Mesothelial cell of epicardium (in vitro differentiated cells): ENCODE measurements at places on chromosomes 5 and 9. TPM values are rescaled to one million over a fixed set of nuclear protein-coding genes. Genes with fewer than 3 reads are reported as not detected.

The LCN1 gene
- not detected in 3 replicates for total RNA-seq

The LCN9 gene
- 0.97 to 1.7 TPM (median 1.4 TPM) in 3 replicates for total RNA-seq

The CTXN3 gene
- total RNA-seq, result not detected in 3 replicates

The GABRA6 gene
- not detected in 3 replicates for total RNA-seq

The FAM221B gene
- total RNA-seq, result 0.07 TPM in 1 of 3 replicates, not detected in the others

The ENTPD2 gene
- 4.8 to 6.3 TPM (median 5.2 TPM) in 3 replicates for total RNA-seq

The ST6GALNAC4 gene
- total RNA-seq, result 14.5 to 16.1 TPM (median 15.8 TPM) in 3 replicates

The POLR1E gene
- 24.9 to 27.3 TPM (median 26.1 TPM) in 3 replicates for total RNA-seq

The NSG2 gene
- not detected in 3 replicates for total RNA-seq

GRCh38 chr9:37953206-37953774 lies 49.4 kb upstream of the SLC25A51 start:
- no peak for DNase-seq

DNA sequence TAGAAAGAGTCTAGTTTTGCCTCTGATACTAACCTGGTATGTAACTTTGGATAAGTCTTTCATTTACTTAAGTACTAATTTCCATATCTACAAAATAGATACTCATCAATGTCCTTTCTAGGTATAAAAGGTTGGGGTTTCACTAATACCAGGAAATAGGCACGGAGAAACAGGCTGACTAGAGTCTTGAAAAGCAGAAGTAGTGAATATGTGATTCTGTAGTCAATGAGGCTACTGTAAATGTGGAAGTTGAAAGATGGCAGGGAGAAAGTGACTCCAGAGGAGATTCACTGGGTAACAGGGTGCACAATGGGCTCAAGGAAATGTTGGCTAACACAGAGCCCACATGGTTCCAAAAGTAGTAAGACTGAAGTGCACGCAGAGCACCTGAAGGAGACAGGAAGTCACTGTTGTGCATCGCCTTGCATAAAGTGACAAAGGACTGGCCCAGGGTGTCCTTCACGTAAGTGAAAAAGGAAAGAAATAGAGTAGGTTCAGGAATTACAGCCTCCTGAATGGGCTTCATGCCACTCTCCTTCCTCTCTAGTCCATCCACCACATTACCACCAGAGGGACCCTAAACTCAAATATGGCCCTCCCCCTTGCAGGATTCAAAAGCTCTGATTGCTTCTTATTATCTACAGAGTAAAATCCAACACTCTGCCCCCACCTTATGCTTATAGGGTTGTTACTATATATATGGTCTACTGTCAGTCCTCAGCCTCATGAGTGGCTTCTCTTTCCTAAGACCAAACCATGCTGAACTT lies 288.0 kb upstream of the SMARCA2 start:
- DNase-seq, result no peak

- no peak for DNase-seq
Observed at GRCh38 chr5:152107220-152107619, 182.6 kb upstream of the GLRA1 start.

GRCh38 chr5:92644266-92644886 lies 936.6 kb downstream of the NR2F1-AS1 start:
- no peak for DNase-seq

DNA sequence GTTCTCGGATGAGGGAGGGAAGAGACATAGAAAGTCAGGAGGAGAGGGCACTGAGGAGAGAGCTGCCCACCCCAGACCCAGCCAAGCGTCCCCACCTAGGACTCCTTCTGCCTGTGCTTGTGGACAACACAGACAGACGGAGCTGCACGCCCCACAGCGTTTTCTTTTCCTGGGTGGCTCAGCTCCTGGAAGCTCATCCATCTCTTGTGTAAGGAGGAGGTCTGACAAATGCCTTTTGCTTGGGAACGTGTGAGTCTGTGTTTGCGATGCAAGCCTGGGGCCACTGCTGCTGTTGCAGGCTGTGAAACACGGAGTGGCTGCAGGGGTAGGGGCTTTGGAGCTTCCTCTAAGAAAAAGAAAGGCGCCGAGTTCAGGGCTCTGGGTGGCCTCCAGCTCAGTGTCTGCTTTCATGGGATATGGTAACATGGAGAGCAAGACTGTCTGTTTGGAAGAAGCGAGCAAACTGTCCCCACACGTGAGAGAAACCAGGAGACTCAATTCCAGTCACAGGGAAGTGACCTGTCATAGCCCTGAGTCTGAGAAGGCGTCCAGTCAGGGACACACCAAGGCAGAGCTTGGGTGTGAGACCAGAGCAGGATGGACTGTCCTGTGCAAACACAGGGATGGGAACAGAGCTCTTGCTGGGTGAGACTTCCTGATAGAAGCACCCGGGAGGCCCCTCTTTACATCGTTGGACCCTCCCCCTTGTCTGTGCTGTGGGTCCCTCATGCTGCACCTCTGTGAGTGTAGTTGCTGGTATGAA lies 42.7 kb downstream of the GADD45G start:
- DNase-seq, result no peak

DNA sequence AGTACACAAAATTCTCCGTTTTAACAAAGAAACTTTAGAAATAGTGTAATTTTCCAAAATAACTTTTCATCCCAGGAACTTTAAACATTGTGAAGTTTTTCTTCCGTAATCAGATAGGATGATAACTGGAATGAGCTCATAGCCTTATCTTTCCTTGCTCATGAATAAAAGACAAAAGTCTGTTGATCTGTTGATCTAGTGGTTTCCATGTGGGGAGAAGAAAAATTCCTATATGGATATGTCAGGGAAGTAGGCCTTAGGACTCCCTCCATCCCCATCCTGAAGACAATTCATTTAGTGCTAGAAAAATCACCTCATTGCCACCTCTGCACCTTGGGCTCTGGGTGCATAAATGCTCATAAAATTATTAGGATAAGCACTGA lies 266.6 kb downstream of the SMARCA2 start:
- no peak for DNase-seq

GRCh38 chr9:110755179-110755578 lies 86.6 kb downstream of the MUSK start:
- no peak for DNase-seq

DNA sequence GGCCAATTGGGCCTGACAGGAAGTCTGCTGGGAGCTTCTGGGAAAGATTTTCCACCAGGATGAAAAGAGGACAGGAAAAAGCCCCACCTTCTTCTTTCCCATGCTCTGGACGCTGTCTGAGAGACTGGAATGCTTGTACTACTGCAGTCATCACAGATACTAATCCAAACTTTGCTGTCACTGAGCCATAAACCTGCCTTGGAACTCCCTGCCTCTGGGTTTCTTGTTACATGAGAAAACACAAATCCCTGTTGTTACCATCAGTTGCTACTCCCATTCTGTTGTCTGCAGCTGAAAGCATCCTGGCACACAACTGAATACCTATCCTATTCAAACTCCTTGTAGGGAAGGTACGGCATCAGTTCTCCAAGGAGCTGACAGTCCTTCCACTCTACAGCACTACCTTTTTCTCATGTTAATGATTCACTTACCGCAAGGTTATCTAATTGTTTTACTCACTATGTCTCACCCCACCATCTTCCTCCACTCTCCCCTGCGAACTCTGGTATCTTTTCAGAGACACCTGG lies 167.5 kb downstream of the CDK5RAP2 start:
- no peak for DNase-seq

DNA sequence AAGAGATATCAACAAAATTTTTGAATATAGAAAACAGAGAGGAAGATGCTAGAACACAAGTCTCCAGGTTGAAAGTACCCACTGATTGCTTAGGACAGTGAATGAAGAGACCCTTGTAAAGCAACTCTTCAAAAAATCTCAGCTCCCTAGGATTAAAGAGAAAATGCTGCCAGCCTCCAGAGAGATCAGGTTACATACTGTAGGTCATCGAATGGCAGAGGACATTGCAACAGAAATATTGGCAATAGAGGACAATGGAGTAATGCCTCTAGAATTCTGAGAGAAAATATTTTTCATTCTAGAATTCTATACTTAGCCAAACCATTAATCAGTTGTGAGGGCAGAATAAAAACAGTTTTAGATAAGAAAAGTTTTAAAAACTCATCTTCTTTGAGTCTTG lies 43.1 kb upstream of the ELL2 start:
- DNase-seq, result no peak

DNA sequence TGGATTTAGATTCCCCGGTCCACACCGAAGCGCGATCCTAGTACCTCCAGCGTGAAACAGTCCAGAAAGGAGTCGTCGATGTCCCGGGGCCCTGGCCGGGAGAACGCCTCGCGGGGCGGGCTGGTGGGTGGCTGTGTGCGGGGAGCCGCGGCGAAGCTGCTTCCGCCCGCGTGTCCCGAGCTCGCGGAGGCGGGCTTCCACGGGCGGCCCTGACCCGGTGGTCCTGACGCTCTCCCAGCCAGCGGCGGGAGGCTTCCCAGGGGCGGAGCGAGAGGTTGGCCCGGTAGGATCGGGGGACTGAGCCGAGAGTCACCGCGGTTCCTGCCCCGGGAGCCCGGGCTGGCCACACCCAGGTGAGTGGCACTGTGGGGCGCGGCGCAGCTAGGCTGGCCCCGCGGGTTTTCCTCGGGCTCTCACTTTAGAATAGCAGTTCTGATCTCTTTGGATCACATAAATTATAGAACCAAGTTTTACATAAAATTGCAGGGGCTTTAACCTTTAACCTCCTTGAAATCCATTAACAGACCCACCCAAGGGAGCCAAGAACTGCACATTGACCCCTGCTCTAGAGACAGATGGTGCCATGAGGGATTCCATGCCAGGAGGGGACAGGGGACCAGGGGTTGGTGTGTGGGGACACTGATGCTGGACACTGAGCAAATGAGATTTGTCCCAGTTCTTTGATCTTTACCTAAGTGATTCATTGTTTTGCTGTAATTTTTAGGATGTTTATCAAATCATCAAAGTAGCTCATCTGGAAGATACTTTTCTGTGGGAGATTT lies 29.2 kb upstream of the IL31RA start:
- DNase-seq, result no peak

DNA sequence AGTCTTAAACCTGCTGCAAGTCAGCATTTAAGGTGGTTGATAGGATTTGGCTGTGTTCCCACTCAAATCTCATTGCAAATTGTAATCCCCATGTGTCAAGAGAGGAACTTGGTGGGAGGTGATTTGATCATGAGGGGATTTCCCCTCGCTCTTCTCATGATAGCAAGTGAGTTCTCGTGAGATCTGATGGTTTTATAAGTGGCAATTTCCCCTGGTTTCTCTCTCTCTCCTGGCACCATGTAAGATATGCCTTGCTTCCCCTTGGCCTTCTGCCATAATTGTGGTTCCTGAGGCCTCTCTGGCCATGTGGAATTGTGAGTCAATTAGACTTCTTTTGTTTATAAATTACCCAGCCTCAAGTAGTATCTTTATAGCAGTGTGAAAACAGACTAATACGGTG lies 84.3 kb upstream of the SMC2 start:
- no peak for DNase-seq

- no peak for DNase-seq
Observed at GRCh38 chr5:91670122-91670521, 287.0 kb upstream of the ARRDC3 start.

DNA sequence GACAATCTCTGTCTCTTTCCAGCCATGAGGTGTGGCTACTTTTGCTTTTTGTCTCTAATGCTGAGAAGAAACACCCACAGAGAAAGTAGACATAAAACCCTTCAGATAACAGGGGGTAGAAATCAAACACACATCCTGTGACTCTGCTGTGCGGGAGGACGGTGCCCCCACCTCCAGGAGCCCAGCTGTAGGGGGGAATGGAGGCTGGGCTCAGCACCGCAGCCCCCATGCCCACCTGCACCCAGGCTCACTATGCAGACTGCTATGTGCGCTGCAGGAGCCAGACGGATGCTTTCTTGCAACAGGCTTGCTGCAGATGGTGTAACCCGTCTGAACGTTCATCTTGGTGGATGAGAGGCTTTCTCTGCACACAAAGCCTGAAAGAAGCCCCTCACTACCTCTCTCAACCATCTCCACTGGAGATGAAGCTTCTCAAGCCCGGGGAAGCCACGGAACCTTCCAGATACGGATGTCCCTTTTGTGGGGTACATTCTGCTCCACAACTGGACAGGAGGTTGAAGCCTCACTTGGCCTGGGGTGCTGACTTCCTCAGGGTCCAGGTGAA lies 207.2 kb downstream of the GADD45G start:
- DNase-seq, result no peak

GRCh38 chr5:150567031-150567717 lies 59.2 kb downstream of the NDST1 start:
- no peak for DNase-seq

DNA sequence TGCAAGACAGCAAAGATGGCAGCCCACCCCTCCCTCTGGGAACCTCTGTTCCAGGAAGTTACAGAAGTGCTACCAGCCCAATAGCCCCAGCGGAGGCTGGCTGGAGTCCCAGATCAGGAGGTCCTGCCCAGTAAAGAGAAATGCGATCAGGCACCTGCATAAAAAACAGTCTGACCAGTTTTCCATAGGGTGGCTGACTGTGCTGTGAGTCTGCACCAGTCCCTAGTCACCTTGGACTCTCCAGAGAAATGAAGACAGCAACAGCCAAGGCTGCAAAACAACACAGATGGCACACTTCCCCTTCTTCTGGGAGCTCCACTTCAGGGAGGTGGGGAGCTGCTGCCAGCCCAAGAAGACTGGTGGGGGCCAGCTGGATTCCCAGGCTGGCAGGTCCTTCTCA lies 265.5 kb upstream of the PCSK5 start:
- no peak for DNase-seq

GRCh38 chr5:113295111-113295539 lies 139.7 kb downstream of the TSSK1B start:
- DNase-seq, result no peak
